ELR (cell line): ENCODE measurements at places on chromosomes 6 and 20.

- peak; percentile 41 for DNase-seq
Observed at GRCh38 chr6:151847064-151847463, 39.6 kb downstream of the ESR1 start.

DNA sequence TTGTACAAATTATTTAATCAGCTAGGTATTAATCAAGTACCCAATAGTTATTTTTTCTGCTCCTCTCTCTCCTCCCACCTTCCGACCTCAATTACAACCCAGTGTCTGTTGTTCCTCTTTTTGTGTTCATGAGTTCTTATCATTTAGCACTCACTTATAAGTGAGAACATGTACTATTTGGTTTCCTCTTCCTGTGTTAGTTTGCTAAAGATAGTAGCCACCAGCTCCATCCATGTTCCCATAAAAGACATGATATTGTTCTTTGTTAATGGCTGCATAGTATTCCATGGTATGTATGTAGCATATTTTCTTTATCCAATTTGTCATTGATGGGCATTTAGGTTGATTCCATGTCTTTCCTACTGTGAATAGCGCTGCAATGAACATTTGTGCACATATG lies 652.8 kb upstream of the CITED2 start:
- DNase-seq, result no peak

DNA sequence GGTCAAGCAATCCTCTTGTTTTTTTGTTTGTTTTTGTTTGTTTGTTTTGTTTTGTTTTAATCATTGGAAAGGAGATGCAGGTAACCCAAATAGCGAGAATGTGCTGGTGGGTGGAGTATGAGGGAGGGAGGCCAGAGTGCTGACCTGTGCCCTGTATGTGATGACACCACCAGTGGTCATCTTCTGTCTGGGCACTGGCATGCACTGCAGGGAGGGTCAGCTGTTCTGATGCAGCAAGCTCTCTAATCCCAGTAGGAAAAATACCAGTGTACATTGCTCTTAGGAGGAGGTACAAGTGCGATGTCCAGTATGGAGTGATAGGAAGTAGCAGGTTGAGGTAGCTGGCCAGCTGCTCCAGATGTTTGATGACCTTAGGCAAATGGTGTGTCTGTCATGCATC lies 2.9 kb upstream of the CST1 start:
- peak; percentile 62 for DNase-seq

DNA sequence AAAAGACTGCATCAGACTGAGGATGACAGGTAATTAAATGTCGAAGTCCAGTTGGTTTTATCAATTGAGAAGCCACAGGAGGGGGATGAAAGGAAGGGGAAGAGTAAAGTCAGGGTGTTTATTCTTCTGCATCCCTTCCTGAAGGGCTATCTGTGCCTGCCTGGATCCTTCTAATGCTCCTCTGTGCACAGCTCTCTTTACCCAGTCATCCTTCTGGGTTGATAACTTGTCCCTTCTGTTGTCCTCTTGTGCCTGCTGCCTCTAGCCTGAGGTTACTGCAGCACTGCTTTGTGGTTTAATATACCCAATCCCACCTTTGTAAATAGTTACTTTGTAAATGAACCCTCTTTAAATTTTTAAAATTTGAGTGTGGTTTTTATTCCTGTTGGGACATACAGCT lies 1127.3 kb downstream of the EPHA7 start:
- no peak for DNase-seq

GRCh38 chr6:131597446-131597845 lies 24.4 kb downstream of the ARG1 start:
- DNase-seq, result peak; percentile 27

DNA sequence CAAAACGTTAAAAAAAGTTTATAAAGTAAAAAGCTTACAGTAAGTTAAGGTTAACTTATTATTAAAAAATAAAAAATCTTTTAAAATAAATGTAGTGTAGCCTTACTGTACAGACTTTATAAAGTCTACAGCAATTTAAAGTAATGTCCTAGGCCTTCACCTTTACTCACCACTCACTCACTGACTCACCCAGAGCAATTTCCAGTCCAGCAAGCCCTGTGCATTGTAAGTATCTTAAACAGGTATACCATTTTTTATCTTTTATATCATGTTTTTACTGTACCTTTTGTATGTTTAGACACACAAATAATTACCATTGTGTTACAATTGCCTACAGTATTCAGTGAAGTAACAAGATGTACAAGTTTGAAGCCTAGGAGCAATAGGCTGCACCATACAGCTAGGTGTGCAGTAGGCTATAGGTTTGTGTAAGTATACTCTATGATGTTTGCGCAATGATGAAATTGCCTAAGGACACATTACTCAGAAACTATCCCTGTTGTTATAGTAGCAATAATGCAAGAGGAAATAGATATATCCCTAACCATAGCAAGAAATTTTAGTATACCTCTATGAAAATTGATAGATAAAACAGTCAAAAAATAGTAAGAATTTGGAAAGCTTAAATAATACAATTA lies 39.5 kb downstream of the FBXO5 start:
- peak; percentile 30 for DNase-seq

- DNase-seq, result no peak
Observed at GRCh38 chr20:53847139-53847836, 223.1 kb downstream of the BCAS1 start.

DNA sequence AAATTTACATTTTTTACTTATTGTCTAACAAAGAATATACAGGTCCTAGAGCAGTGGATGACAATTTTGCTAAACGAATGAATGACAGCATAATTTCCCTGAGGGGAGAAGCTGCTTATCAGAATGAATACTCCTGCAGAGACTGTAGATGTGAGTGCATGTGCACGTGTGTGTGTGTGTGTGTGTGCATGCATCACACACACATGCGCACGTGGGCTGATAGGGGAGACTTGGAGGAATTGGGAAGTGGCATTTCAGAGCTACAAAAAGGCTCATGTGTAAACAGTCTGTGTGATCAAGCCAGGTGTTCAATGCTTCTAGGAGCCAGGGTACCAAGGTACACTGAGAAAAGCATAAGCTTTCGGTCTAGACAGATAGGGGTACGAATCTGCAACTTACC lies 93.5 kb upstream of the SASH1 start:
- no peak for DNase-seq

DNA sequence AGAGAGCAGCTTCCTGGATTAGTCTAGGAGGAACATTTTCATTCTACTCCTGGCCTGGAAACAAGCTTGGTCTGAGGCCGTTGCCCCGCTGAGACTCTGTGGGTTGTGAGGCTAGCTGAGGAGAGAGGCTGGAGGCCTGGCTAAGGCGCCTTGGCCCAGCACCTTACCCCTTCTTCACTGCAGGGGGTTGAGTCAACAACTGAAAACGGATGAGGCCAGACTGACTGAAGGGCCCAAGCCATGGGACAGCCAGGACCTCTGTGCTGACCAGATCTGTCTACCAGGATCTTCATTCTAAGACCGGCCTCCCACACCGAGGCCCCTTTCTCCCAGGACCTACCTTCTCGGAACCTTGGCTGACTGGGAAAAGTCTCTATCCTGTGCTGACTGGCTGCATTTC lies 3.5 kb upstream of the AVP start:
- DNase-seq, result no peak

GRCh38 chr6:161543684-161544309 lies 269.9 kb upstream of the AGPAT4 start:
- no peak for DNase-seq

- DNase-seq, result no peak
Observed at GRCh38 chr6:160178271-160178670, 56.7 kb downstream of the SLC22A1 start.

DNA sequence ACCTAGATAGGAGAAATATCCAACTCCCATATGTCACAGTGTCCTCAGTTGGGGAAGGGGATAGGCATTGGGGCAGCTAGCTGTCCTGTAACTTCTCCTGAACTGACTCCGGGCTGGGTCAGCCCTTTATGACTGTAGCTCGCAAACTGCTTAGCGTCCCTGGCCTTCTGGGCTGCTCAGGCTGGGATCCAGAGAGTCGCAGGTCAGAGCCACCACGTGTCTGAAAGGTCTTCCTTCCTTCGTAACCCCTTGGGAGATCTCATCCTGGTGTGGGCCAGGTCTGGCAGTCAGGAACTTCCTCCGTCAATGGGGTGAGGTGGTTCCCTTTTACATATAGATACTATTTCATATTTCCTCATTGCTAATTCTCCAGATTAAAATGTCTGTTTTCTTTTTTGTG lies 28.8 kb upstream of the HINT3 start:
- no peak for DNase-seq

GRCh38 chr6:22363714-22364239 lies 66.9 kb upstream of the PRL start:
- DNase-seq, result no peak

DNA sequence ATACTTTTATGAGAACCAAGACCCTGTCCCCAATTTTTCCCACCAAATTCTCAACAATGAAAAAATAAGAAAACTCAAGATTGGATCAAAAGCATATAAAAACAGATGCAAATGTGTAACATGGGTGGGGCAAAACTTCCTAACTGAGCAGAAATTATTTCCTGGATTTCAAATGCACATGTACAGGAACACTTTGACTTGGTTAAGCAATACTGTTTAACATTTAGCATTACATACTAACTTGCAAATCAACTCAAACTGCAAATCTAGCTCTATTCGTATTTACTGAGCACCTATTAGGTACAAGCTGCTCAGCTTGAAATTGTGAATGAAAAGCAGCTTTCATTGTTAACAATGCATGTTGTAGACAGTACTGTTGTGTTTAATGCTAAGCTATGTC lies 40.2 kb downstream of the BMP5 start:
- DNase-seq, result no peak

DNA sequence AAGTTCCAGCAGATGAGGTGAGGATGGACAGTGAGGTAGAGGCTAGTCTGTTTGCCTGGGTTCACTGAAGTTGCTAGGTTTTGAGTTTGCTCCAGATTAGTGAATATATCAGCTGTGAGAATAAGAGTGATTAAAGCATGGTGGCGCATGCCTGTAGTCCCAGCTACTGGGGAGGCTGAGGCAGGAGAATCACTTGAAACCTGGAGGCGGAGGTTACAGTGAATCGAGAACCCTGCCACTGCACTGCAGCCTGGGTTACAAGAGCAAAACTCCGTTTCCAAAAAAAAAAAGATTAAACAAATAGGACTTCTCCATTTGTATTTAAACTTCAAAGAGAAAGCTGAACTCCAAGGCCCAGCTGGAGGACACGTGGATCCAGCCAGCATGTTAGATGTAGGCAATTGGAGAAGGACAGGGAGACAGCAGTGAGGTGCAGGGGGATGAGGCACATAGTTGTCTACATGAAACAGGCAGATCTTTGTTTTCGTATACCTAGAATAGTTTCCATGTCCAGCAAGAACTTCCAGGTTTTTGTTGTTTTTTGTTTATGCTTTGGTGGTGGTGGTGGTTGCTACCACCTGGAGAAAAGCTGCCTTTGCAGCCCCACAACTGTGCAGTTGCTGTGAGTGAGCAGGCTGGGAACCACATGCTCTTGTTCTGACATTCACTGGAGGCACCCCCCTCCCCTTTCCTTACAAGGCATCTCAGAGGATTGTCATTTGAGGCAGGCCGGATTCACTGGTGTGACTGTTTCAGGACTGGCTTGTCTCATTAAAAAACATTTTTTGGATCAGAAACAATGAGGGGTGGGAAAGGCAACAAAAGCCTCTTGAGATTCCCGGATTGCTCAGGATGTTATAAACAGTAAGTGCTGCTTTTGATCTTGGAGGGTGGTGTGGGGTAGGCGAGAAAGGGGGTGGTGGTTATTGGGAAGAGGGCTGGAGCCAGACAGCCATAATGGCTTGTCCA lies 72.3 kb downstream of the JARID2 start:
- no peak for DNase-seq

DNA sequence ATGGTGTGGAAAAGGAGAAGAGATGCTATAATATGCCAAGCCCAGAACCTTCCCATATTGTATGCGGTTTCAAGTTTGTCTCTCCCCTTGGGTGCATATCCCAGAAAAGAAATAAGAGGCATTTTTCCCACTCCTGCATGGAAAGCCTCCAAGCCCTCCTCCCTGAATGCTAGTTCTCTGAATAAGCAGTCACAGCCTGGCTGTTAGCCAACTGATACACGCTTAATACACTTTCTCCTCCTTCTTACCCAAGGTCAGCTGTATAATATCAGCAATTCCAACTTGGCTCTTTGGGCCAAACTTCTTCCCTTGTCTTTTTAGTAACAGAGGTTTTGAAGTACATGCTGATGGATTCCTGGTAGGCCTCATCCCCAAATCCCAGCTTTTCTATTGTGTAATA lies 440.1 kb downstream of the EPHA7 start:
- DNase-seq, result no peak

- DNase-seq, result no peak
Observed at GRCh38 chr6:141641951-141642350, 490.8 kb upstream of the GJE1 start.

DNA sequence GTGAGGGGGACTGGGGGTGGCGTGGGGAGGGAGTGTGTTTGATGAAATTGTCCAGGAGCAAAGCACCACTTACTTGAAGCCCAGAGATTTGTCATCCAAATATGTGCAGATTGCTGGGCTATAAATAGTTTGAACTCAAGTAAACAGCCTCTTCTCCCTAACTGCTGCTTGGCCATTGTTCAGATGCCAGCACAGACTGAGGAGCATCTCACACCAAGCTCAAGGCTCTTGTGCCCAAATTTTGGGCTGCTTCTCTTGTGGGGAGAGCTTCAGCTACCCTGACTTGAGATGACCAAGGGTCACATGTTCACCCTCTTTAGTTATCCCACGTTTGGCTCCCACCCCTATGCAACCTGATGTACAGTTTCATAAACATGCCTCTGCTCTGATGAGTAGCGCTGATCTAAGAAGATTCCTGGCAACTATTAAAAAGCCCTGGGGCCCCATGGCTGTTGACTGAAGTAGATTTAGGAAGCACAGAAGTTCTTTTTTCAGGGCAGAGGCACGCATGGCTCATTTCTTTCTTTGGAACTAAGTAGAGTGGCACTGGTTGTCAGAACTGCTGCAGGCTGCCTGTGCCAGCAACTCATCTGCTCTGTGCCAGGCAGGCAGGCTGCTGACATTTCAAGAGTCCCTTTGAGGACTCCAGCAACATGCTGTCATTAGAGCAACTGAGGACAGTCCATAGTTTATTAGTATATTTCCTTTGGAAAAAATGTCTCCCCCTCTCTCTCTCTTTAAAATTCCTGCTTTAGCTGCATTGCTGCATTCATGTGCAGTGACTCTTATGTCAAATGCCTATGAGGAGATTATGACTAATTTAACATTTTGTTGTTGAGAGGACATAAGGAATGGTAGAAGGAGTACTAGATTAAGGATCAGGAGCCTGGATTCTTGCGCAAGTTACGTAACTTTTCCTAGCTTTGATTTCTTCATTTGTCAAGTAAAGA lies 9.6 kb upstream of the PKIG start:
- peak; percentile 99 for DNase-seq

DNA sequence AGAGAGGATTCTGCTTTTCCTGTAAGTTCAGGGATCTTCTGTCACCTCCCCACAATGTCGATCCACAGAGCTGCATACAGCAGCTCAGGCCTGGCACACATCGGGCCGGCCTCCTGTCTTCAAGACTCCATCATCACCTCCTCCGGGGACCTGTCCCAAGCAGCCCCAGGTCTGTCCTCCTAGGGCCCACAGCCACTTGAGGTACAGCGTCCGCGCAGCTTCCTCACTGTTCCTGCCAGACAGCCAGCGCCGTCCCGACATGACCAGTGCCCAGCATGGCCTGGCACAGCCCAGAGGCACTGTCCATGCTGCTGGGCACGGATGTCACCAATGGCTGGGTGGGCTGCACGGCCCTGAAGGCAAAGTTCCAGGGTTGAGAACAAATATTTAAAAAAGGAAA lies 101.6 kb downstream of the DLL1 start:
- DNase-seq, result no peak
